ENCODE measurements at places on chromosomes 12 and 14.

GRCh38 chr14:101476916-101477553, 84.3 kb upstream of the DIO3 start:
- DNase-seq = no peak

DNA sequence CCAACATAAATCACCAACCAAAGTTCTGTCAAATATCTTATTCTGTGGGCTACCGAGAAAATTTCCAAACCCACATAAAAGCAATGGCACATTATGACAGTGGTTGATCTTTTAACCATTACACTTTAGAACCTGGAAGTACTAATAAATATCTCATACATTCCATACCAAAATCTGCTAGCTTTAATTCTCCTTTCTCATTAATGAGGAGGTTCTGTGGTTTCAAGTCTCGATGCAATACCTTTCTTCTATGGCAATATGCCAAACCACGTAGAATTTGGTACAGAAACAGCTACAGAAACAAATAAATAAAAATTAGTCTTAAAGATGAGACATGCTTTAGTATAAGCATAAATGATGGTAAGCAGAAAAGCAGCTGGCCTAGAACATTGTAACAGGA, 100.7 kb downstream of the ELK3 start:
- DNase-seq = no peak

DNA sequence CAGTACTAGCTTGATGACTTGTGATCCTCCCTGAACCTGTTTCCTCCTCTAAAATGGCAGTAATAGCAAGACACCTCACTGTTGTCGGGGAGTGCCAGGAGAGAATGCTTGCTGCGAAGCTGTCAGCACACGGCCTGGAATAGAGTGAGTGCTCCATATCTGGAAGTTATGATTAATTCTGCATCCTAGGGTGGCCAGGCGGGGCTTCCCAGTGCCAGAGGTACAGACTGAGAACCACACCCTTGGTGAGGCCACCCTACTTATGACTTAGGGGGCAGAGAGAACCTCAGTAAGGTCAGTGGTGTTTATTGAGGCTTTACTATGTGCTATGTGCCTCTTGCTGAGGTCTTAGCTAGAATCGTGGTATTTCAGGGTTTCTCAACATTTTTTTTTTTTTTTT, 20.1 kb downstream of the MORN3 start:
- no peak for DNase-seq

DNA sequence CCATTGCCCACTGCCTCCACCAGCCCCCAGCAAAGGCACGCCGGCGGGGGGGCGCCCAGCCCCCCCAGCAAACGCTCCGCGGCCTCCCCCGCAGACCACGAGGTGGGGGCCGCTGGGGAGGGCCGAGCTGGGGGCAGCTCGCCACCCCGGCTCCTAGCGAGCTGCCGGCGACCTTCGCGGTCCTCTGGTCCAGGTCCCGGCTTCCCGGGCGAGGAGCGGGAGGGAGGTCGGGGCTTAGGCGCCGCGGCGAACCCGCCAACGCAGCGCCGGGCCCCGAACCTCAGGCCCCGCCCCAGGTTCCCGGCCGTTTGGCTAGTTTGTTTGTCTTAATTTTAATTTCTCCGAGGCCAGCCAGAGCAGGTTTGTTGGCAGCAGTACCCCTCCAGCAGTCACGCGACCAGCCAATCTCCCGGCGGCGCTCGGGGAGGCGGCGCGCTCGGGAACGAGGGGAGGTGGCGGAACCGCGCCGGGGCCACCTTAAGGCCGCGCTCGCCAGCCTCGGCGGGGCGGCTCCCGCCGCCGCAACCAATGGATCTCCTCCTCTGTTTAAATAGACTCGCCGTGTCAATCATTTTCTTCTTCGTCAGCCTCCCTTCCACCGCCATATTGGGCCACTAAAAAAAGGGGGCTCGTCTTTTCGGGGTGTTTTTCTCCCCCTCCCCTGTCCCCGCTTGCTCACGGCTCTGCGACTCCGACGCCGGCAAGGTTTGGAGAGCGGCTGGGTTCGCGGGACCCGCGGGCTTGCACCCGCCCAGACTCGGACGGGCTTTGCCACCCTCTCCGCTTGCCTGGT, at the start of gene CDKN1B:
TSS of gene CDKN1B (plus strand) at position 576 of the 793 bp plus-strand sequence. CDS start 472 bp downstream, outside the sequence.
- DNase-seq = peak; percentile 85

DNA sequence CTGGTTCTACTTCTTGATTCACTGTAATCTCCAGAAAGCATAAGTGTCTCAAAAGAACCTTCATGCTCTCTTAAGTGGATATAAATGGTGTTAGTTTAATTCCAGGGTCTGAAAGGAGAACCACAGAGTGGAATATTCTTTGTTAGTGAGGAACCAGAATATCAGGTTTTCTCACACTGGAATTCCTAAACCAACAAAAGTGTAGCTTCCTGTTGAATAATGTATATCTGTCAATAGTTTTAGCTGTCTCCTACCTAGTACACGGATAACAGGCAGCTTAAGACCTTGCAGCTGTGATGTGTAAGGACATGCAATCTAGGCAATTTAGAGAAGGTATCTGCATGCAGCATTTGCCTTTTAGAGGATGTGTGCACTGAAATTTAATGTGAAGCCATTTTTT, 24.0 kb downstream of the LRIG3 start:
- no peak for DNase-seq

- DNase-seq = no peak
Observed at GRCh38 chr12:69509904-69510827, 40.0 kb downstream of the FRS2 start.

DNA sequence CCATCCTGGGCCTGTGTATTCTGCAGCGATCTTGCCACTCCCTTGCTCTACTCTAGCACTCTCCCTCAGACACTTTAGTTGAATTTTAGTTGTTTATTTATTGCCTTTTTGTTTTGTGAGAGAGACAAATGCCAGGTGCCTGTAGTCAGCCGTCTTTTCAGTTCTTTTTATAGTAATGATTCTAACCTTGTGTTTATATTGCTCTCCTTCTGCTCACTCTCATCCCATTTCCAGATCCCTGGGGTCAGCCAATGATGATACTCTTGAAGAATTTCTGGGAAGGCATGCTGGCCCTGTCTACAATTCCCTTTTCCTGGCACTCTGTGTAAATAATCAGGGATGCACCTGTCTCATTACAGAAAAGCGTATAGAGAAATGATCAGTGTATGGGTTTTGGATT, 334.1 kb upstream of the MIS18BP1 start:
- DNase-seq = no peak

DNA sequence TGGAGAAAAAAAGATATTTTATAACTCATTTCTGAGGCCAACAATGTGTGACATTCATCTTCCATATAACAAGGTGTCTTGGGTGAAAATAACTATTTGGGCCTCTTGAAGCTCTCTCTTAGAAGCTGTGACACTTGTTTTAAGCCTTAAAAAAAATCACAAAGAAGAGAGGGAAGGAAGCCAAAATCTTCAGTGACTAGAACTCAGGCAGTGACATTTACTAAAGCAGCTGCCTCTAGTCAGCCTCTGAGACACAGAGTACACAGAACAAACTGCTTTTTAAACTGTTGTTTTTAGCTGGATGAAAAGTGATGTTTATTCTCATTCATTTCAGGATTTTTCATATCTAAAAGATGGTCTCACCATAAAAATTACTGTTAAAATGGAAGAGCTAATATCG, 793.6 kb downstream of the GALC start:
- no peak for DNase-seq

DNA sequence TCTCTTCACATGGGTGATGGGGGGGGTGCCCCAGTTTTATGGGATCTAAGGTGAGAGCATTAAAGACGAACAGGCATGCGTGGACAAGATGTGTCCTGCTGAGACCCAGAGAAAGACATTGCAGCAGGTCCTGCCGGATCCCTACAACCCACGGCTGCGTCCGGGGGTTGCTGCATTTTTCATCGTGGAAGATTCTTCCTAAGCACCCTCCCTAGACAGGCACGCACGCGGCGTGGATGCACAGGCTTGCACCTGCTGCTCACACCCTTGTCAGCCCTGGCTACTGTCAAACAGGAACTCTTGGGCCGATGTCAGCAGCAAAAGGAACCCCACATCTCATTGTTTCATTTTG, 280.6 kb upstream of the RTL1 start:
- no peak for DNase-seq

DNA sequence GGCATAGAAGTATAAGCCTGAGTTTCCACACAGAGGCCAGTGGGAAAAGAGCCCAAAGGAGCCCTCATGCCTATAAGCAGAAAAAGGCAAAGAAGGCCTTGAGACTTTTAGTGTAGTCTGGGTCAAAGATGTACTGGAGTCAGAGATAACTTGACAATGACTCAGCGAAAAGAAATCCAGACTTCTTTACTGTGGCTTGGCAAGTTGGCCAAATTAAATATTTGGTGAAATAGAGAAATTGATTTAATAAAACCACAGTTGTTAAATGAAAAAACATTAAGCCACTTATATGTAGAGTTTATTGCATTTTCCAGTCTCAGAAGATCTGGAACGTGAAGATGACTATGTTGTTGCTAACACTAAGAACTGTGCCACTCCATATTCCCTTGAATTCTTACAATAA, 105.1 kb downstream of the TMTC3 start:
- no peak for DNase-seq

GRCh38 chr14:74271365-74271764, 31.4 kb downstream of the ABCD4 start:
- DNase-seq = no peak

DNA sequence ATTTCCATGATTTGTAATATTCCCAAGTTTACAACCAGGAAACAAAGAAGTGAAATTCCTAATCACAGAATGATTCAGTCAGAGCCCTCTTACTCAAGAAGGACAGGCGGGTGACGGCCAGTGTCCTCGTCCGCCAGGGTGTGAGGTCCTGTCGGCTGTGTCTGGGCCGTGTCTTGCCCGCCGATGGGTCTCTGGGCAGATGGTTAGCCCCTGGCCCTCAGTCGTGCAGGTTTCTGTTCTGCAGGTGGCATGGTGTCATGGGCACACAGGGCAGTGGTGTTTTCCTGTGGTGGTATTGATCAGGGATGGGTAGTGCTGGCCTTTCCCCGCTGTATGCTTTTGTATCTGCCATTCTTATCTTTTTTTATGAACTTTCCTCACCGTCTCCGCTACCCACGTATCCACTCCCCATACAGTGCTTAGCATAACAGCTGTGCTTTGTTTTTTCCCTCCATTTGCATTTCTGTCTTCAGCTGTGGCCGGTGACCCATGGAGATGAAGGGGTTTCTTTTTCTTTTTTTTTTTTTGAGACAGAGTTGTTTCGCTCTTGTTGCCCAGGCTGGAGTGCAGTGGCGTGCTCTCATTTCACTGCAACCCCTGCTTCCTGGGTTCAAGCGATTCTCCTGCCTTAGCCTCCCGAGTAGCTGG, 100.7 kb downstream of the TSPAN9 start:
- no peak for DNase-seq

- no peak for DNase-seq
Observed at GRCh38 chr12:19800884-19801283, 361.6 kb downstream of the AEBP2 start.

All from naive thymus-derived CD4-positive, alpha-beta T cell (primary cell).